Left ventricle myocardium inferior (tissue), 1 donor: ENCODE measurements at places on chromosomes 3 and 15.

DNA sequence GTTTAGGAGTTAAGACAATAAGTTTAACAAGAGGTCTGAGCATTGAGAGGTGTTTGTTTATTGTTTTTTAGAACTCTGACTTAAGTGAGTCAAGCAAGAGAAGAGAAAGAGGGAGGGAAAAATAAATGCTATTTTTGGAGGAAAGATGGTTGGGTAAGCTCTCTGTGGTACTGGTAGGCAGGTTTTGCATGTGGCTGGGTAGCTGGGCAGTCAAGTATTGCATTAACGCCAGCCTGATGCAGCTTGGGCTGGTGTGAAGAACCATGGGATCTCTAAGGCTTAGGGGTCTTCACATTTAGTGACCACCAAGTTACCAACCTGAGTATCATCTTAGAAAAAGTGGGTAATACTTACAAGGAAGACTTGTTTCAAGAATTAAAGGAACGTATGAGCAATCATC lies 534.5 kb upstream of the SEMA6D start:
- DNase-seq: no peak

- no peak for DNase-seq
Measured at GRCh38 chr3:192422321-192422996, 304.9 kb downstream of the FGF12 start.

GRCh38 chr3:171542976-171543375 lies 82.8 kb upstream of the TNIK start:
- no peak for DNase-seq

- DNase-seq: no peak
Measured at GRCh38 chr15:63598473-63599400, 1.6 kb downstream of the FBXL22 start.

DNA sequence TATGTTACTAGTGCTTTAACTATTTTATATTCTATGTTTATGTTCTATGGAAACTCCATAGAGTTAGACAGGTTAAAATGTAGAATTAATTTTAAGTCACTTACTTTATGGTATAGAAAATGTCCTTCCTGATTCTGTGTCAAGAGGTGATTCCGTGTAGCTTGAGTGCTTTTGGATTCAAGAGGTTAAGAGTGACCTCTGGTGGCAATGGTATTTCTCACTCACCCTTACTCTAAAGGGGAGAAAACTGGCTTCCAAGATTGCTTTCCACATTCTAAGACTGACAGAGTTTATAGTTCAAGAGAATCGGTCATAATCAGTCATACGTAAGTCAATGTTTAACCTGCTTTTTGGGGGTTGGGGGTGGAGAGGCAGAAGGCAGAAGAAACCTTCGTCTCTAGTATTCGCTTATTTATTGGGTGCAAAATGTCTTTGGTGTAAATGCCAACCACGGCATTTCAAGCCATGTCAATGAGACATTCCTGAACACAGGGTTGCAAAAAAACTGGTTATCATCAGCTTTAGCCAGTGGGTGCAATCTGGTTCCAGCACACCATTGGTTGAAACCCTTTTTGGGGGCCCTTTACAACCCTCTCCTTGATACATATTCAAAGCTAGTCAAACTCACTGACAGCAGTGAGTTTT lies 92.0 kb upstream of the VGLL3 start:
- no peak for DNase-seq

- no peak for DNase-seq
Measured at GRCh38 chr15:76309601-76310330, 1.5 kb downstream of the ETFA start.

DNA sequence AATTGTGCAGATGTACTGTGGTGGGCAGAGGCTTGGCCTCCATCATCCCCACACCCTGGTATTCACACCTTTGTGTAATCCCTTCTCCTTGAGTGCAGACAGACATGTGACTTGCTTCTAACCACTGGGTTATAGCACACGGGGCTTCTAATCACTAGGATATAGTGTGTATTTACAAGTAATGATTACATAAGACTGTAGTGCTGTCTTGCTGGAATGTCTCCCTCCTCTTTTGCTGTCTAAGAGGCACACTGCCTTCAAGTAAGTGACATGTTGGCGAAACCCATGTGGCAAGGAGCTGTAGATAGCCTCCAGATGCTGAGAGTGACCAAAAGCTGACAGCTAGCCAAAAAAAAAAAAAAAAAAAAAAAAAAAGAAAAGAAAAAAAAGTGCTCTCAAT lies 542.7 kb upstream of the MDFIC2 start:
- DNase-seq: no peak

GRCh38 chr3:7254251-7254650 lies 393.3 kb downstream of the GRM7 start:
- DNase-seq: no peak

DNA sequence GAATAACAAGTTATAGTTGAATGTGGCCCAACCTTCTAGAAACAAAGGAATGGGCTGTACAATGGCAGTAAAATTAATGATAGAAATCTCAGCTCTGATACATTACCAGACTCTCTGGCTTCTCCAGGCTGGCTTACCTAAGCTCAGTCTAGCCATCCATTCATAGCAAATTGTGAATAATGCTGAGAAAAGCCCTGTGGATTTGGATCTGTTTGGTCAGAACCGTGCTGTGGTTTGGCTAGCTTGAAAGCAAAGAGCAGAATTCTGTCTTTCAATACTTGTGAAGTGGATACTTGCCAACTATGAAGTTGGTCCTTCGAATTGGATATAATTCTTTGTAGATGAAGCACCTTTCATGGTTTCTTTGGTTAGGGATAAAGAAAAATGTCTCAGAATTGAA lies 199.1 kb downstream of the EPHA3 start:
- no peak for DNase-seq

GRCh38 chr3:104514371-104514770 lies 852.3 kb upstream of the ALCAM start:
- no peak for DNase-seq

DNA sequence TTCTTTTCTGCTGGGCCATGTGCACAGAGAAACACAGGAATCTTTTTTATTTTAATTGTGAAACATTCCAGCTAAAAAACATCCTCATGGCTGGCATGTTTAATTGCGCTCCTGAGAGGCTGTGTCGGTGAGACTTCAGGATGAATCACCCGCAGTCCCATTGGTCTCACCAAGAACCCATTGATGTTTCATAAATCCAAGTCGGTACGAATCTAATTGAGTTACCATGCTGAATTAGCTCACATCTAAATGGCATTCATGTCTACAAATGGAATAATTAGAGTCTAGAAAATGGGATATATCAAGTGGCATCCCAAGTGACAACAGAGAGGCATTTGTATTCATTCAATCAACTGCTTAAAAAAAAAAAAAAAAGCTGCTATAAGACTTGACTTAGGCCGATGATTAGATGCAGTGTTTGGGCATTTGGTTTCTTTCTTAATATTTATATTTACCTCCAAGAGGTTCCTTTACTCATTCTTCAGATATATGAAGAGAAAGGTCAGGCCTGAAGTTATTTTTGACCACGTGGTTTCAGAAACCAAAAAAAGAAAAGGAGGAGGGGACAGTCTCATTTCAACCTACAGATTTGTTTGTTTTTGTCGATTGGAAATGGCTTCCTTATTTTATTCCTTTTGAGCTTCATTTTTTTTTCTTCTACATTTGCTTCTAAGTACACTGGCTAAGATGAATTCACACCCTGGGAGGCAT lies 79.1 kb upstream of the FOXB1 start:
- DNase-seq: no peak

DNA sequence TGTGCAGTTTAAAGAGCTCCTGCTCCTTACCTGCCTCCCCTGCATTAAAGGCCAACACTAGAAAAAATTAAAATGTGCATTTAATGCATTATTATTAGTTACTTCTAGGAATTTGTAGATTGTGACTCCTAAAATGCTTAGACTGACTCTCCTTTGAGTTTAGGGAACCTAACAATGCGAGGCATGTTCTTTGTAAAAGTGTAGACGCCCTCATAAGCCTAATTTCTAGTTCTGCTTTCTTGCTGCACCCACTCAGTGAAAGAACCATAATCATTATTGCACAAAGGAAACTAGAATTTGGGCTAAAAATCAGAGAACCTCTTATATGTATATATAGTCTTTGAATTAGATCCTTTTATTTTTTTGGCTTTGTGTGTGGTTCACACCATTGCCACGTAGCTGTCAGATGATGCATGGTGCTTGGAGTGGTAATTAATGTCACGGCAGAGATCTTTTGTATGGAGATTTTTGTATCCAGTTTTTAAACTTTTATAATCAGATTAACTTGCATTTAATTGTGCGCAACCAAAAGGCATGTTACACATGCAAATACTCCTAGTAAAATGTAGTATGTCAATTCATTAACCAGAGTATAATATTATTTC lies 710 bp downstream of the ABHD10 start:
- DNase-seq: no peak
